ENCODE measurements at places on chromosomes 13 and 19.

DNA sequence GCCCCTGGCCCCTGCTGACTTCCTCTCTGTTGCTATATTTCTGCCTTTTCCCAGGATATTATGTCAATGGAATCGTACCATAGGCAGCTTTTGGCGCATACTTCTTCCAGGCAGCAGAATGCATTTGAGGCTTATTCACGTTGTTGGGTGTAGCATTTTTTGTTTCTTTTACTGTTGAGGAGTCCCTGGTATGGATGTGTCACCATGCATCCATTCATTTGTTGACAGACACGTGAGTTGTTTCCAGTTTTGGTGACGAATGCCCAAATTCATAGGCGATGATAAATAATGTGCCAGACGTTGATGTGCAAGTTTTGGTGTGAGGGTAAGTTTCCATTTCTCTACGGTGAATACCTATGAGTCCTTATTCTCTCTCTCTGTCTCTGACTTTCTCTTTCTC is 5.0 kb downstream of the NFILZ start:
- DNase-seq = no peak

GRCh38 chr19:11273296-11273695 is 11.0 kb upstream of the DOCK6 start:
- DNase-seq = no peak

- DNase-seq = no peak
Measured at GRCh38 chr13:50467156-50468110, 376.1 kb downstream of the DLEU7 start.

GRCh38 chr19:37593996-37594303 is 642 bp downstream of the ZNF571 start:
- no peak for DNase-seq

- no peak for DNase-seq
Measured at GRCh38 chr19:50384685-50385535, 763 bp downstream of the POLD1 start.

DNA sequence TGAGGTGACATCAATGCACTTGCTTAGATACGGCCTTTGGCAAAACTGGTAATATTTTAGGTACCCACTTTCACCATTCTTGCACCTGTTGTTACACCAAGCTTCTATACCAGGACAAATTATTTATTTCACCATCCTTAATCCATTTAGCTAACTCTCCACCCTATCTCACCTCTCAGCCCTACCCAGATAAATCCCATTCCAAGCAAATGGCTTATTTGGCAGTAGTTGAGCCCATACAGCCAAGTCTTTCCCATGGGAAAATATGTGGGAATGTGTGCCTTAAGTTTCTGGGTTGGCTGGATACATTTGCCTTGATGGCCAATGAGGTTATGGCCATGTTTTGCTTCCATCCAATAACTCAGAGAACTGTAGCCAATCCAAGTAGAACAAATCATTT is 551.9 kb downstream of the GPC6 start:
- no peak for DNase-seq

DNA sequence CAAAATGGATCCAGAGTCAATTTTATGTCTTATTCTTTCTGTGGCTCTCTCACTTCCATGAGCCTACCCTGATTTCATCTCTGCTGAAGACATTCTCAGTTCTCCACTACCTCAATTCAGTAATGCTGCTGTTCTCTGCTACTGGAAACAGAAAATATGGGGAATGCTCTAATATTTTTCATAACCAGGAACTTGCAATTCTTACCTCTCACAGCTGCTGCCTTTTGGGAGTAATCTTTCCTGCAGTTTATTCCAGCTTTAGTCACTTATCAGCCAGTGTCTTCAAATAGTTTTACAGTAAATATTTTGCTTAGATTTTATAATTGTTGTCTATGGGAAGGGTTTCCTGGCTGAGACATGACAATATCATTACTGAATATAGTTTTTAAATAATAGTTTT is 145.1 kb upstream of the UFM1 start:
- no peak for DNase-seq

- DNase-seq = no peak
Measured at GRCh38 chr19:374183-374885, 29.7 kb upstream of the MIER2 start.

- DNase-seq = no peak
Measured at GRCh38 chr13:63706751-63707150, 2291.1 kb upstream of the PCDH20 start.
